ENCODE measurements at places on chromosomes 12 and 14.

DNA sequence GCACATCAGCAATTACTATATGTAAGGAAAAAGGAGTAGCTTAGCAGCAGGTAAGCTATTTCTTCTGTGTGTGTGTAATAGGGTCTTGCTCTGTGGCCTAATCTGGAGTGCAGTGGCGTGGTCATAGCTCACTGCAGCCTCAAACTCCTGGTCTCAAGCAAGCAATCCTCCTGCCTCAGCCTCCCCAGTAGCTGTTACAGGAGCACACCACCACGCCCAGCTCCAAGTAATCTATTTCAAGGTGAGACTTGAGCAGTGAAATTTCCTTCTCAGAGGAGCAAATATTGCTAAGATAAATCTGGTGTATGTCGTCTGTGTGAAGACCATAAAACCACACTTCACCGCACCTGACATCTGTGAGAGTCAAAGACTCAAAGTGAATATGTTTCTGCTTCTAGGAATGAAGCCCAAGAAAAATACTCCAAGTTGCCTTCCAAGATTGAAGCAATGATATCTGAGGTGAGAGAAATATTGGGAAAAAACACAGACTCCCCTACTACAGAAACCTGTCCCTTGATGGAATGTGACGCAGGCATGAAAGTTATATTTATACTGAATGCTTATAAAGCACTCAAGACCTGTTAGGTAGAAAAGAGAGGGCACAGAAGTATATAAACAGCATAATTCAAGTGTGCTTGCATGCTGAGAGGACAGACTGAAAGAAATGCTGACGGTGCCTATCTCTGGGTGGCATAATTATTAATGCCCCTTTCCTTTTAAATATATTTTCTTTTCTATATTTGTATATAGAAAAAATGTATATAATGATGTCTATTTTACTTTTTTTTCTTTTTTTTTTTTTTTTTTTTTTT, 2.5 kb upstream of the SELPLG start:
- DNase-seq, result no peak

GRCh38 chr12:38823738-38824137, 81.7 kb downstream of the CPNE8 start:
- no peak for DNase-seq

DNA sequence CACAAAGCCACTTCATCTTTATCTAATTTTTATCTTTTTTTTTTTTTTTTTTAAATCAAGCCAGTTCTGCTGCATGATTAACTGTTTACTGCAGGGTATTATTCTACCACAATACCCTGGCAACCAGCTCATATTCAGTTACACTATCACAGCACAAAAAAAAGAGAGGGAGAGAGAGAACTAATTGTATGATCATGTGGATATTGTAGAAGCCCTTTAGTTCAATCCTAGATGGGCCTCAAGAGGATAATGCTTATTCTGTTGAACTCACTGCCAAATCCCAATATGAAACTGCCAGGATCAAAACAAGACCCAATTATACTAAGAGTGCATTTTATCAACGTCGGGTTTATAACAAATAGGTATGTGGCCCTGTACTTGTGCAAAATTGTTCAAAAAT, 51.5 kb downstream of the MED13L start:
- no peak for DNase-seq

- DNase-seq, result no peak
Measured at GRCh38 chr14:63046339-63047268, 1.3 kb upstream of the KCNH5 start.

- DNase-seq, result peak; percentile 38
Measured at GRCh38 chr12:11581179-11581755, 68.2 kb upstream of the ETV6 start.

- DNase-seq, result no peak
Measured at GRCh38 chr14:23436327-23437132, 1.1 kb upstream of the MYH7 start.

DNA sequence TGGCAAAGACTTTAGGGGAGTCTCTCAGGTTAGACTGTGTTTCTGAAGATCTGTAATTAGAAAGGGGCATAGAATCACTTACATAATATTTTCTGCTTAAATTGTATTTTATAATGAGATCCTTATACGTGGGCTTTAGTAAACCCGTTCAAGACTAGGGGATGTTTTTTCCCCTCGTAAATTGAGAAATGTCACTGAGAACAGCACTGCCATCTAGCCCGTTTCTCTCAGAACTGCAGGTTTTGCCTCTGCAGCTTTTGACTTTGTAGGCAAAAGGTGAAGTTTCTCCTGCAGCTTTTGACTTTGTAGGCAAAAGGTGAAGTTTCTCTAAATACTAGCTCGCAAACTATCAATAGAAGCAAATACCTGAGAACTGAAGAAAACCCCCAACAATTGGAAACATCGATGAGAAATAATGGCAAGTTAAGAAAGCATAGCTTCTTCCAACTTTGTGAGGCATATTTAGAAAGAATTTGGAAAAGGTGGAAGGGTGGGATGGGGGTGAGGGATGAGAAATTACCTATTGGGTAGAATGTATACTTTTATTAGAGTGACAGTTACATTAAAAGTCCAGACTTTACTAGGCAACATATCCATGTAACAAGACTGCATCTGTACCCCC, 9.9 kb upstream of the ASPG start:
- DNase-seq, result no peak

DNA sequence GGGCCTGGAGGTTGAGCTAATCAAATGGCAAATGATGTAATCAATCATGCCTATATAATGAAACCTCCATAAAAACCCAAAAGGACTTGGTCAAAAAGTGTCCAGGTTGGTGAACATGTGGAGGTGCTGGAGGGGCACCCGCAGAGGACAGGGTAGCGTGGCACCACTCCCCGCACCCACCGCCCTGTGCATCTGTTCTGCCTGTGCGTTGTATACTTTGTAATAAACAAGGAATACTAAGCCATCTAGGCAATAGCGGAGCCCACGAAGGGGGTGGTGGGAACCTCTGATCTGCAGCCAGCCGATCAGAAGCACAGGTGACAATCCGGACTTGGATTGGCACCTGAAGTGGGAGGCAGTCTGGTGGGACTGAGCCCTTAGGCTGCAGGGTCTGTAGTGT, 75.8 kb upstream of the GPR68 start:
- no peak for DNase-seq

DNA sequence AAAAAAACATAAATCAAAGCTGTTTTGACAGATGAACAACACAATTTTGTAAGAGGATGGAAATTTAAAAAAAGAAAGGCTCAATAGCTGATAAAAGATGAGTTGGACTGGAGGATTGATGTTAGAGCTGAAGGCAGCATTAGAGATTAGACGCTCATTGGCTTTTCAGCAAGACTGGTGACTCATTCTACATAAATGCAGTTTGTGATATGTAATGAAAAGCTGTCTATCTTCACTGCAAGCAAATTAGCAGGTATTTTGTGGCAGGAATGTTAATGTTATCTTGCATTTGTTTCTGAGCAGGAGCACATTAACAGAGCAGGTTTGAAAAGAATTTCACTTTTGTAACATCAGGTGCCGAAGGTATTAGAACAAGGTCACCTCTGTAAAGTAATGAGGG, 442.7 kb upstream of the NOVA1 start:
- DNase-seq, result no peak

DNA sequence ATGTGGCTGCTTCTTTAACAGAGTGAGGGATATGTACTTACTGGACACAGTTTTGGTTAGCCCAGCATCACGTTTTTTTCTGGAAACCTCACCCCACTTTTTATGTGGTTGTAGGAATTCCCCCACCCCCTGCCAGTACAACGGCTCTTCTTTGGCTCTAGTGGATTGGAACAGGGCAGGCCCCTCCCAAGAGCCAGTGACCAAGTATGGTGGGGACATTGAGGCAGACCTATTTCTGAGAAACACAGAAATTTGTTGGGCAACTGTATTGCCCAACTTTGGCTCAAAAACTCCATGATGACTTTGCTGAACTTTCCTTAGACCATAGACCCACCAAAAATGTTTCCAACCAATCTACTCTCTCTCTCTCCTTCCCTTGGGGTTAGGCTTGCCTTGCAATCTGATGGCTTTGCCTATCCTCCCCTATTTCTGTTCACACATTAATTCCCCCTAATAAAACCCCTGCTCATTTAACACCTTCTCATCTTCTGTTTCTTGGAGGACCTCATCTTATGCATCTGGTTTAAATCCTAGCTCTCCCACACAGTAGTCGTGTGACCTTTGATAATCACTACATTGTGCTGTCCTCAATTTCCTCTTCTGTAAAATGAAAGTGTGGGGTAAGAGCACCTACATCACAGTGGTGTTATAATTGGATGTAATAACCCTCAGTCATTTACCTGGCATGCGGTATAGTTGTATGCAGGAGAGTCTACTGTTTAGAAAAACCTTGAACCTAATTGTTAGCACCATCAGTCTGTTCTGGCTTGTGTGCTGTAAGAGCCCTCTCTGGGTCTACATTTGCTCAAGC, 71.7 kb downstream of the IGF1 start:
- DNase-seq, result no peak

DNA sequence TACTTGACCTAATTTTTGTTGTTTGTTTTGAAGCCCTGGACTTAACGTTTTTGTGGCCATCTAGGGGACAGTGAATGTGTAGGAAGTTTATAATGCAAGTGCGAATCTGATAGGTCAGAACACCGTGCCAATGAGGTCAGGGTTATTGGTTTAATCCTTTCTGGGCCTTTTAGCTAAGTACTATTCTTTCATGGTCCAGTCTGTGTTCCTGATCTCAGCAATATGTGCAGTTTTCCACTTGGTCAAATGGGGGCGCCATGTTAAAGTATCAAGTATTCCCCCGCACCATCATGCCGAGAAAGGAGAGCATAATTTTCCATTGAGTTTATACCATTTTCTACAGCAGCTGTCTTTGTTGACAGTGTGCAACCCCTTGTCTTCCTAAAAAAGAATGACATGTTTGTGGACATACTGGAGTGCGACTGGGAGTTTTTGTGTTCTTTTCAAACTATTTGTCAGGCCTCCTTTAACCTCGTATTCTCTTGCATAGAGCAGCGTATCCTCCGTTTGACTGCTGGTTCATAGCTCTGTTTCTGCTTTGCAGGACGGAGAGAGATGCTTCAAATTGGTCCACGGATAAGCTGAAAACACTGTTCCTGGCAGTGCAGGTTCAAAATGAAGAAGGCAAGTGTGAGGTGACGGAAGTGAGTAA, 1.3 kb downstream of the AHSA1 start:
- no peak for DNase-seq
